Foreskin fibroblast (primary cell): ENCODE measurements at places on chromosomes 1 and 21.

GRCh38 chr1:161379071-161379470, 11.4 kb upstream of the CFAP126 start:
- no peak for DNase-seq

GRCh38 chr1:208829595-208829994, 585.4 kb upstream of the PLXNA2 start:
- peak; percentile 3 for DNase-seq

DNA sequence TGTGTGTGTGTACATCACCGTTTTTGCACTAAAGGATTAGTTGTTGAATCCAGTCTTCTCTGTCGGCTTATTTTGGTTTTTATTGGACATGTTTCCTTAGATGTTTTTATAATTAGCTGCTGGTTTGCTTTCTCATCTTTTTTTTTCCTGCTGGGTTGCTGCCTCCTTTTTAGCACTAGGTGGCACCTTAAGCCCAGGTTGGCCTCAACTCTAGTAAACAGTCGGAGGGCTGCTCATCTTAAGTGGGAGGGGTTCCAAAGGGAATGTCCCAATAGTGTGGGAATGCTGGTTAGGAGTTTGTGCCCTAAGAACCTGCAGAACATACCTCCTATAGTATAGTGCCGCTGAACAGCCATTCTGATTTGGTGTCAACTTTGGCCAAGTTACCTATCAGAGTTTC, 570.1 kb upstream of the CXADR start:
- peak; percentile 2 for DNase-seq

DNA sequence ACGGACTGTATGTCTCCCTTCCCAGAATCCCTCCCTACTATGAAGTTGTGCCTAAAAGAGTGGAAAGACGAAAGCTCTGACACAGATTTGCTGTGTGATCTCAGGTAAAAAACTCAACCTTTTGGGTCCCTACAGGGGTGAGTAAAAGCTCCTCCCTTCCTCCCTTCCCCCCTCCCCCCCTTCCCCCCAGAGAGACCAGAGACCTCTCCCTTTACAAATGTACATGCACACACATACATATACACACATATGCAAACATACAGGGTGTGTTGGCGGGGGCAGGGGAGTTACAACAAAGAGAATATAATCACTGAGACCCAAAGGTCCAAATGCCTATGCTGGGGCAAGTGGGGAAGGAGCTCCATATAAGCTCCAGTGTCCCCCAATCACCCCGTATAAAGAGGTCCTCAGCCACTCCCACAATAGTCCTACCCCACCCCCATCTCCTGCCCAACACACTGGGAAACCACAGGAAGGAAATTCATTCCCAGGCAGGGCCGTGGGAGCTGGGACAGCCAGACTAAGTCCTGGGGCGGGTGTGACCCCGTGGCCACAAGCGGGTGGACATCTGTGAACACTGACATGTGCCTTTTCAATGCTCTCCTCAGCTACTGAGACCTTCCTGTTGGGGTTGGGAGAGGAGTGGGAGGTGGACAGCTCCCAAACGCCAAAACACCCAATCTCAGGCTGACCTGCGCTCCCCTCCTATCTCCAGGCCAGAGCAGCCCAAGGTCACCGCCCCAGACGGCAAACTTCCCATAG, 2.0 kb downstream of the MEF2D start:
- DNase-seq: no peak

GRCh38 chr1:218339267-218339831, 5.8 kb upstream of the TGFB2 start:
- DNase-seq: peak; percentile 67

- no peak for DNase-seq
Observed at GRCh38 chr21:46119637-46120271, 21.8 kb downstream of the COL6A2 start.

GRCh38 chr1:76625886-76626678, 241.2 kb upstream of the ST6GALNAC5 start:
- peak; percentile 15 for DNase-seq
